ENCODE measurements at places on chromosomes 16 and 17.
A peak's percentile ranks its signal among the peaks of the same experiment; 100 is the strongest.

DNA sequence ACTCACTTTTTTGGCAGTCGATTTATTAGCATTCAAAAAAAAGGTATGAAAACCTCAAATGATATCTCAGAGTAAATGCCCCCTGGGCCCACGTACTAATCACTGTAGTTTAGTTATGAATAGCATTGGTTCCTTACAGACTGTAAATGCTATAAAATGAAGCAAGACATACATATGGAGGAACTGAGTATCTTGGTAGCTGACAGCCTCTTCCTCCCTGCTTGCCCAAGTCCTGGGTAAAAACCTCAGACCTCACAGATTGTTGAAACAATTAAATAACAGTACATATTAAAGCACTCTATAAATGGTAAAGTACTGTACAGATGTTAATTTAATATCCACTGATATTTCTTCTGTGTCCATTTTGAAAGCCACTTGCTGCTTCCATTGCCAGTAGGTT, 33.2 kb upstream of the ABCC11 start:
- no peak for DNase-seq

DNA sequence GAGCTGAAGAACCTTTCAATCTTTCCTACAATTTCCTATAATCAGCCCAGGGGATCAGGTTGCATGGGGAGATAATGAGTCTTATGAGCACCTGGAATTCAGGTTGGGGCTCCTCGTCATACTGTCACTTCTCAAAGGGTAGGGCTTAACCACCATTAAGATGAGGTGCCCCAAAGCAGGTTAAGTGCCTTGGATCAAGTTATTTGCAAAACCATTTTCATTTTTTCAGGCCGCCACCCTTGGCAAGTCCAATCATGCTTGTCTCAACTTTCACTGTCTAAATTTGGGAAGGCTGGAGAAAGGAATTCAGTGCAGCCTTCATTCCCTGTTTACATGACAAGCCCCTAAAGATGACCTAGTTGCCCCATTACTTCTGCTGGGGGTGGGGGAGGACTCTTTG, 44.9 kb upstream of the TANGO6 start:
- no peak for DNase-seq

GRCh38 chr16:78519896-78520295, 420.4 kb downstream of the WWOX start:
- DNase-seq: no peak

DNA sequence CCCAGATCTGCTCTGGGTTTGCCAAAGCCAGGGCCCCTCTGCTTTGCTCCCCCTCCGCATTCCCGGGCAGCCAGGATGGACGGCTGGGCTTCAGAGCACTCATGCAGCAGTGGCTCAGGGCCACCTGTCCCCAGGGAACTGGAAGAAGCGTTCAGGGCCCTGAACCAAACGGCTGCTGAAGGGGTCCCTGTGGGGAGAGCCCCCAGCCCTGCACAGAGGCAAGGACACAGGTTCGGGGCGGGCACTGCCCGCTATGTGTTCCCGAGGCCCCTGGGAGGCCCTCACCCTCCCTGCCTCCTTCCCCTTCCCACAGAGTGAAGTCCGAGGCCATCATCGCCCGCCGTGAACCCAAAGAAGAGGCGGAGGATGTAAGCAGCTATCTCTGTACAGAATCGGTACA, 10.4 kb downstream of the NME3 start:
- DNase-seq: no peak

- DNase-seq: peak; percentile 69
Observed at GRCh38 chr16:381789-382717, at the start of gene PGAP6. PGAP6 (minus strand) TSS chr16:381978; CDS start chr16:381821, 157 bp downstream.

- DNase-seq: no peak
Observed at GRCh38 chr16:46612121-46612520, 9.1 kb downstream of the SHCBP1 start.

DNA sequence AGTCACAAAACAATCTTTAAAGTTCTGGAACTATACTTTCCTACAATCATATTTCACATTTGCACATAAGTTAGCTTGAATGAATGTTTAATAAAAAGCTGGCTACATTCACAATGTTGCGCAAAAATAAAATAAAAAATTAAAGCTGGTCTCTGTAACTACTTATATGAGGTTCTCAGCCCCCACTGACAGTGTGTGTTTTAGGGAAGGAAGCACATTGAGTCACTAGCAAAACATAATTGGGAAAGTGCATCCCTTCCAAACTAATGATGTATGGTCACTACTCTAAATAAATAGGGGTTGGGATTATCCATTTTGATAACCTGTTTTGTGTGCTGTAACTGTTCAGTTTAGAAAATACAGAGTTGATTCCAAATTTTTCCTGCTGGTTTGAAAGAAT, 251.9 kb downstream of the IRX3 start:
- DNase-seq: no peak

DNA sequence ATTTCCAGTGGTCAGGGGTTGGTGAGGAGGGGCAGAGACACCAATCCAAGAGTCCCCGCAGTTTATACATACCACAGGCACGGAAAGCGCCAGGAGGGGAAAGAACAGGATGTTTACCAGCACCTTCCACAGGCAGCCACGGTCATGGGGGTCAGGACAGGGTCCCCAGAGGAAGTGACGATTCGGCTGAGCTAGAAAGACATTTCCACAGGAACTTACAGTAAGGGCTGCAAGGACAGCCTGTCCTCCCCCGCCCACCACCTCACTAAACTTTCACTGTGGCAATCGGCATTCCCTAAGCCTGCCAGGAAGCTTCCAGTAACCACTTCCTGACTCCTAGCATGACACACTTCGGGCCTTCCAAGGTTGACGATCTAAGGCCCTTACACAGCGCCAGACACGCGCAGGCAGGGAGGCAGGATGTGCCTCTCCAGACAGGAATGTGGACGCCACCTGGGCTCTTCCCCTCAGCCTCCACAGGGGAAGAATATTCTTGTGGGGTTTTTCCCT, 1.2 kb upstream of the MT2A start:
- no peak for DNase-seq

- no peak for DNase-seq
Observed at GRCh38 chr16:49580751-49581303, 207.2 kb downstream of the C16orf78 start.

GRCh38 chr17:17377071-17377967, 74.1 kb downstream of the NT5M start:
- DNase-seq: peak; percentile 57

GRCh38 chr17:81519284-81520020, 6.9 kb upstream of the ACTG1 start:
- DNase-seq: no peak

DNA sequence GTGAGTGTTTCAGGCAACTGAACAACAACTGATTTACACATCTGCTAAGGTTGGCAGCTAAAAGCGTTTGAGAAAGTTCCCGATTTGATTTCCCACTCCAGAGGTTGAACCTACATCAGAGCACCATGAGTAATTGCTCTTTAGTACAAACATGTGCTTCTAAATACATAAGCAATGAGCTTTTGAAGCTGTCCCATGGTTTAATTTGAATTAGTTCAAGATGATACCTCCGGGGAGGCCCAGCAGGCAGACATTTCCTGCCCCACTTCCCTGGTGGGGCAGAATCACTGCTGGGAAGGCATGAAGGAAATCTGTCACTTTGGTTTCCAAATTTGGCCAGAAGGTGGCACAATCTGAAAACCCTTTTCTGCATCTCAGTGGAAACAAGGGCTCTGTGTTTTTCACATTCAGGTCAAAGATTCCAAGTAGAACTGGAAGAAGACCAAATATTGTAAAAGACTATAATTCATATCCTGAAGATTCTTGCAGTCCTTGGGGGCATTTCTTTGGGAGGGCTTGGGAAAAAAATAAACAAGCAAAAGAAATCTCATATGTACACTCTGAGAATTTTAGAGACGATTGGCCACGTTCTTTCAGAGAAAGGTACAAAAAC, 176.2 kb upstream of the FAM20A start:
- peak; percentile 60 for DNase-seq

GRCh38 chr16:24273508-24274182, 17.5 kb downstream of the CACNG3 start:
- no peak for DNase-seq

DNA sequence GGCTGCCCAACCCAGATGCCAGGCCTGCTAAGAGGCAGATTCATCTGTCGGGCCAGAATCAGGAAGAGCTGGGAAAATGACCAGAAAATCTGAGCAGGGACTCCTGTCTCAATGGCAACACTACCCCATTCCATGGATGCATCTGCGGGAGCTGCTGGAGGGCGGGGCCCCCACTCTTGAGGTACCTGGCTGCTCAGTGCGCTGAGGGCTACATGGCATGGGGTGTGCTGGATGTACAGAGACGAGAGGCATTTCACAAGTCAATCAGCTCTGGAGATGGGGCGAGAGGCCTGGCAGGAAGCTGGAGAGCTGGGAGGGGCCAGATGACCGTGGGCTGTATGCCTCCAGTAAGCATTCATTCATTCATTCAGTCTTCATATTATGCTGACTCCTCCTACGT, 6.4 kb downstream of the SDK2 start:
- DNase-seq: no peak

- DNase-seq: no peak
Observed at GRCh38 chr17:65966072-65966695, 225.7 kb downstream of the CEP112 start.

DNA sequence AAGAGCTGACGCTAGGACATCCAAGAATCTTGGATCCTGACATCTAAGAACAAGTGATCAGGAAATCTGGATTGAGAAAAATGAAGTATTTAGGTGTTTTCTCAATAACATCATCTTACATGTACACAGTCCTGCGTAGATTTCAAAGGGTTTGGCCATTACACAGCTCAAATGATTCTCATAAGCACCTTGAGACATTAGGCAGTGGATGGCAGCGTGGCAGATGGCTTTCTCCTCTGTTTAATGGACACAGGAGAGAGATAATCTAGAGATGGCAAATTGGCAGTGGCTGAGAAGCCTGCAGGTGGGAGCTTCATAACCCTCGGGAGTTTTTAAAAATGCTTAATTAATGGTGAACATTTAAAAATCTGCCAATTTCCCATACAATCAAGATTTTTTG, 137.5 kb downstream of the ZFHX3 start:
- DNase-seq: no peak

DNA sequence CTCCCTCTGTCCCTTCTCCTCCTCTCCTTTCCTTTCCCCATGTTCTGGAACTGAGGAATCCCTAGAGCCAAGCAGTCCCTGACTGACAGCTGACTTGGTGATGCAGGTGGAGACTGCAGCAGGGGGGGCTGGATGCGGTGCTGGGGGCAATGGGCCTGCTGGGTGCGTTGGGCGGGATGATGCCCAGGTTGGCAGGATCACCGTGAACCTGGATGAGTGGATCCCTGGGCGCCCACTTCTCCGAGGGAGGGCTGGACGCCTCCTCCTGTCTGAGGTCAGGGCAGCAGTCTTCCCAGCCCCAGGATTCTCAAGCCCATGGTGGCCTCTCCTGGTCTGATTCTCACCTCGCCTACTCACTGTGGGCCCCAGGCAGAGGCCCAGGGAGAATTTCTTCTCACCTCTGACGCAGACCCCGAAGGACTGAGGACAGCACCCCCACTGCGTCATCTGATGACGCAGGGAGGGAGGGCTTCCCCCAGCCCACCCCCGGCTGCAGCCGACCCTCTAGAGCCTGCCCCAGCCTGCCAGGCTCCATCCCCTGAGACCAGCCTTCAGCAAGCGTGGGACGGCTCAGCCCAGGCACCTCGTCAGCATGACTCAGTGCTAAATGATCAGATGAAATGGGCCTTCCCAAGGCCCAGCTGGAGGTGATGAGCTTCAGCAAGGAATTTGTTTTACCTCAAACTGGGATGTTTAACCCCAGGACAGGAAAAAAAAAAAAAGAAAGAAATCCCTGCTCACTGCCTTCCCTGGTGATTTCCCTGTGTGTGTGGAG, 188.0 kb upstream of the TNRC6C start:
- DNase-seq: no peak

DNA sequence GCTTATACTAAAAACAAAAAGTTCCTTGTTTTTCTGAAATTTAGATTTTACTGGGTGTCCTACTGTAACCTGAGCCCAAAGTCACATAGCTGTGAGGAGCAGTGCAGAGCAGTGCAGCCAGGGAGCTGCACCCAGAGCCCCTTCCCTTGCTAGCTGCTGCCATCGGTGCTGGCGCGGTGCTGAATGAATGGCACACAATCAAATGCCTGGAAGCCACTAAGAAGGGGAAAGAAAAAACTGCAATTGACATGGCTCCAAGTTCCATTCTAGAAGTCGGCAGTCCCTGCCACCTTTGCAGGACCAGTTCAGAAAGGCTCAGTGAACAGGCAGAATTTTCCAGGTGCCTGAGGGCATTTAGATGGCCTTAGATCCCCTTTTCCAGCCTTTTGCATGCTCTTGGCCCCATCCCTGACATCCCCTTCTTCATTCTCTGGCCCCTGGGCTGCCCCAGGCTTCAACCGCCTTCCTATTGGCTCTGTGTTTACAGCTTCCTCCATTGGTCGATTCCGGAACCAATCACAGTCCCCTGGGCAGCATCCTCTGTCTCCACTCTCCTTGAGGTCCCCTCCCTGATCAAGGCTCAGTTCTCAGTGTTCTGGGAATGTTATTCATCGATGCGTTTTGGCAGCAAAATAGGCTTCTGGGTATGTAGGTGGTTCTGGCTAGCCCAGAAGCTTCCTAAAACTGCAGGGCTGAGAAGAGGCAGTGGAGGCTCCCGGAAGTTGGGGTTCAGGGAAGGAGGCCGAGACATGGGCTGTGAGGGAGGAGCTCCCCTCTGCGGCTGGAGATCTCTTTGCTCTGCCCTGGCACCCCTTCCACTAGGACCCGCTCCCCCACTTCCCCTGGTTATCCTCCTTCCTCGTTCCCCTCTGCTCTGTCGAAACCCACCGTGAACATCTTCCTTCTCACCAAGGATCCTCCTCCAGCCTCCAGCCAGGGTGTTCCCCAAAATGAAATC, 37.9 kb downstream of the ATP2C2 start:
- DNase-seq: peak; percentile 82

- DNase-seq: no peak
Observed at GRCh38 chr17:69050999-69051775, 9.5 kb downstream of the ABCA9 start.

- no peak for DNase-seq
Observed at GRCh38 chr17:14808425-14808824, 456.7 kb downstream of the PMP22 start.

DNA sequence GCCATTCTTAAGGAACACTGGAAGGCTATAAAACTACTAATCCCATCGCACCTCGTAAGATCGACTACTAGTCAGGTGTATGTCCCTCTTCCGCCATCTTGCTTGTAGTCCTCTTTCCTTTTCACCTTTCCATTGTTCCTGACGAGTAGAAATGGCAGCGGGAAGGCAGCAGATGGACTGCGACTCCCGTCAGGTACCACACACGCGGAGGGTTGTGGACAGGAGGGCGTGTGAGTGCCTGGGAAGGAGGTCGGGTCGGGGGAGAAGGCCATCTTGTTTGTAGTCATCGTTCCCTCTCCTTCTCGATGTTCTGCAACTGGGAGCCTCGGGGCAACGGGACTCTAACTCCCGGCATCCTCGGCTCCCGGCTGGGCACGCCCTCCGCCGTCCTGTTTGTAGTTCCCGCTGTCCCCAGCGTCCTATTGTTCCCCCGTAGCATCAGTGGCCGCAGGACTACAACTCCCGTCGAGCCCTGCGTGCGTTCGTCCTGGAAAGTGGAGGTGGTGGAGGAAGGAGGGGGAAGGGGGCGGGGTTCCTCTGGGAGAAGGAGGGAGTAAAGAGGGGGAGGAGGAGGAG, 324 bp upstream of the FBXL19 start:
- DNase-seq: peak; percentile 100

Measured in hippocampal formation (tissue), 2 donors.